HAP-1 (cell line): ENCODE measurements at places on chromosomes 1 and 21.

GRCh38 chr1:198101716-198102453 lies 54.9 kb upstream of the NEK7 start:
- no peak for DNase-seq

- no peak for DNase-seq
Observed at GRCh38 chr1:50497007-50497406, 73.8 kb upstream of the DMRTA2 start.

GRCh38 chr1:201742476-201742875 lies 86.5 kb upstream of the IPO9 start:
- DNase-seq = no peak

GRCh38 chr1:23868557-23869016 lies 497 bp upstream of the FUCA1 start:
- DNase-seq = no peak

GRCh38 chr1:156356875-156357534 lies 12.0 kb upstream of the RHBG start:
- peak; percentile 36 for DNase-seq

DNA sequence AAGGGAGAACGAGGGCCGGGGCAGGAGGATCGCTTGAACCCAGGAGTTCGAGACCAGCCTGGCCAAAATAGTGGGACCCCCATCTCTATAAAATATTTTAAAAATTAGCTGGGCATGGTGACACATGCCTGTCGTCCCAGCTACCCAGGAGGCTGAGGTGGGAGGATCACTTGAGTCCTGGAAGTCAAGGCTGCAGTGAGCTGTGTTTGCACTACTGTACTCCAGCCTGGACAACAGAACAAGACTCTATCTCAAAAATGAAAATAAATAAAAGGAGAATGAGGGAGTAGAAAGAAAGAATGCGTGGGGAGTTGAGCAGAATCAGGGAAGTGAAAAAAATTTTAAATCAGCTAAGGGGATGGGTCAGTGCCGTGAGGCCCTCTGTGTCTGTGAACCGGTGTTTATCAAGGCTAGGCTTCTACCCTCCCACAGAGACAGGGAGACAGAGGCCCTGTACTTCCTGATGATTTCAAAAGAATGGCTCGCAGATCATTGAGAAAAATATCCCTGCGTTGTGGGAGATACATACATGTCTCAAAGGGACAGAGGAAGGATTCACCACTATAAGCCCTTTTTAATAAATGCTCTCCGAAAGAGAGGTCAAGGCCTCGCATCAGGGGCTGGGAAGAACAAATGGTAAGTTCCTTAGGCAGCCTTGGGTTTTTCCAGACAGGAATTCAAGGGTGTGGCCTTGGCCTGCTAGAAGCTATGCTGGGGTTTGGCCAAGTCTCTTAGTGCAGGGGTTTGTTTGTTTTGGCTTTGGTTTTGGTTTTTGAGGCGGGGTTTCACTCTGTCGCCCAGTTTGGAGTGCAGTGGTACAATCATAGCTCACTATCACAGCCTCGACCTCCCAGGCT lies 20.7 kb downstream of the IL10RB start:
- peak; percentile 21 for DNase-seq

GRCh38 chr1:171220581-171221054 lies 27.7 kb upstream of the FMO1 start:
- no peak for DNase-seq

- no peak for DNase-seq
Observed at GRCh38 chr21:29185172-29185571, 54.7 kb downstream of the MAP3K7CL start.

DNA sequence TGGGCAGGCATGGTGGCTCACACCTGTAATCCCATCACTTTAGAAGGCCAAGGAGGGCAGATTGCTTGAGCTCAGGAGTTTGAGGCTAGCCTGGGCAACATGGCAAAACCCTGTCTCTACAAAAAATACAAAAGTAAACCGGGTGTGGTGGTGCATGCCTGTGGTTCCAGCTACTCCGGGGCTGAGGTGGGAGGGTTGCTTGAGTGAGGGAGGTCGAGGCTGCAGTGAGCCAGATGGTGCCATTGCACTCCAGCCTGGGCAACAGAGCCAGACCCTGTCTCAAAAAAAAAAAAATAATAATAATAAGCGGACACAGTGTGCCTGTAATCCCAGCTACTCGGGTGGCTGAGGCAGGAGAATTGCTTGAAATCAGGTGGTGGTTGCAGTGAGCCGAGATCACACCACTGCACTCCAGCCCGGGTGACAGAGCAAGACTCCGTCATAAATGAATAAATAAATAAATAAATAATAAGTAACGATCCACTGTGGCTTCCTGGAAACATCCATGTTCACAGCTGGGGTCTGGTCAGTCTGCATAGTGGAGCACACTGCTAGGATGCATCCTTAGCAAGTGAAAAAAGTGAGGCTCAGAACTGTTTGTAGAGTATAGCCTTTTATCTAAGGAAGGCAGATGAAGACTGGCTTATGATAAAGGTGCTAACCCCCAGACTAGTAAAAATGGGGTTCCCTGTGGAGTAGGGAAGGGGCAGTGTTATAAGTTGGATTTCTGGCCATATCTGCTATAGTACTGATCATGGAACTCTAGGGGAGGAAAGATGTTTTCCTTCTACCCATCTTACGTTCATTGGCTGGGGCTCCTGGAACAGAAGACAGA lies 15.7 kb downstream of the PKNOX1 start:
- no peak for DNase-seq

DNA sequence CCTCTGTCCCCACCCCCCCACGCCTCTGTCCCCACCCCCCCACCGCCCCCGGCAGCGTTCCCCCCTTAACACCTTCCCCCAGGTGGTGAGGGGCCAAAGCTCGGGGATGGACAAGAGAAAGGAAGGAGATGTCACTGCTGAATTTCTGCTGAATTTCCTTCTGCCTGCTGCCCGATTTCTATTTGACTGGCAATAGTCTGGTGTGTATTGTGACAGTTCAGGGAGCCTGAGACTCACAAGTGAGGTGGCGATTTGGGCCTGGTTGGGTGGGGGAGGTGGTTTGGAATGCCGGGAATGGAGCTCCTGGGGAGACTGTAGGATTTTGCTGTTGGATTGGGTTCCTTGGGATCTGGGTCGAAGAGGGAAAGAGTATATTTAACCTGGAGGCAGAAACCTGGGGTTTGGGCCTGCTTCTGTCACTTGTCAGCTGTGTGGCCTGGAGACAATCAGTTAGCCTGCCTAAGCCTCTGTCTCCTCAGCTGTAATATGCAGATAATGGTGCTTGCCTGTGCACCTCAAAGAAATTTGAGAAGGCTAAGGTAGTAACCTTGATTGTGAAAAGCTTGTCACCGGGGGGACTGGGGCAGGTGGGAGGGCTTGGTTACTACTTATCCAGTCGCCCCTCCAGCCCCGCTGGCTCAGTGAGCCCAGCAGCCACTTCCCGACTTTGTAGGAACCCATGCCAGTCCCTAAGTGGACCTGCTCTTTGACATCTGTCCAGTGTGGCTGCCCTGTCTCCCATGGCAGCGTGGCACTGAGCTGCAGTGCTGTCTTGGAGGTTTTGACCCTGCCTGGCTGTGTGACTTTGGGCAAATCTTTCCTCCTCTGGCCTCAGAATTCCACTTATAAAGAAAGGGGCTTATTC lies 7.7 kb upstream of the LMNA start:
- DNase-seq = no peak

GRCh38 chr1:246292571-246292970 lies 214.5 kb downstream of the SMYD3 start:
- DNase-seq = no peak

- no peak for DNase-seq
Observed at GRCh38 chr1:115170377-115170776, 81.1 kb upstream of the TSPAN2 start.

- no peak for DNase-seq
Observed at GRCh38 chr1:168293356-168293755, 12.7 kb downstream of the TBX19 start.

DNA sequence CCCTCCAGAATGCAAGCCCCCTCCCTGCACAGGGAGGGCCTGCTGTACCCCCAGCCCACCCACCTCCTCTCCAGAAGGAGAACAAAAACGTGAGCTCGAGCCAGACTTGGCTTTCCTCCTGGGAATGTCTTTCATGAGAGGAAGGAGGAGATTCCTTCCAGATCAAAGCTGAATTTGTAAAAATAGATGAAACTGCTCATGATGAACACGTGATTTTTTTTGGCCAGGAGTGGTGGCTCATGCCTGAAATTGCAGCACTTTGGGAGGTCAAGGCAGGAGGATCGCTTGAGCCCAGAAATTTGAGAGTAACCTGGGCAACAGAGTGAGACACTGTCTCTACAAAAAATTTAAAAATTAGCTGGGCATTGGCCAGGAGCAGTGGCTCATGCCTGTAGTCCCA lies 21.8 kb downstream of the GPR157 start:
- no peak for DNase-seq

DNA sequence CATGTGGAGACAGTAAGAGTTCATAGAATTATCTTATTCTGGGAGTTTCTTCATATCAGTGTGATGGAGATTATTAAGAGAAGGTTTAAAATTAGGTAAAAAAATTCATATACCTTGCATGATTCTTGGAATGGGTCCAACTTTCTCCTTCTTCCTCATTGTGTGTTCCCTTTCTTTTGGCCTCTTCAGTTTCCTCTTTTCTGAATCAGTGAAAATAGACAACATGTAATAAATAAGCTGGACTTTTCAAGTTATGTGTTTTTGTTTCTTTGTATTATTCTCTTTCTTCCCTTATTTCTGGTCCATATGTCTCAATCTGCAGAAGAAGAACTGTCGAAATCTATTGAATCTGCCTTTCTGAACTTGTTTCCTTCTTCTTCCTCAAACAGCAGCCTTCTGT lies 30.5 kb downstream of the C4BPA start:
- no peak for DNase-seq

- DNase-seq = peak; percentile 94
Observed at GRCh38 chr1:70168283-70168682, 37.1 kb downstream of the LRRC40 start.

GRCh38 chr1:159436469-159436868 lies 3.1 kb upstream of the OR10J1 start:
- DNase-seq = no peak

DNA sequence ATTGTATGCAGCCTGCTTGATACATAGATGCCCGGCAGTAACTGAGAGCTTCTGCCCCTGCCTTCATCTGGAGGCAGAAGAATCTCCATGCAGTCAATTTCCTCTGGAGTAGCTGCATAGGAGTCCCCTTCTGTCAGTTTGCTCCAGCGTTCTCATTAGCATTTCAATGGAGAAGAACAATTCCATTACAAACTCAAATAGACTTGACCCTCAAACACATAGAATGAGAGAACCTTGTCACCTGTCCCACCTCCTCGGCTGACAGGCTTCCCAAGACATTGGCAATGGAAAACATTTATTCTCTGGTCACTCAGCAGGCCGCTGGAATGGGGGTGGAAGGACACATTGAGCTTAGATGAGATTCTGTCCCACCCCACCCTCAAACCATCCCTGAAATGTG lies 45.6 kb upstream of the TMEM51 start:
- peak; percentile 58 for DNase-seq

- no peak for DNase-seq
Observed at GRCh38 chr1:89608984-89609725, 23.8 kb upstream of the LRRC8C start.

DNA sequence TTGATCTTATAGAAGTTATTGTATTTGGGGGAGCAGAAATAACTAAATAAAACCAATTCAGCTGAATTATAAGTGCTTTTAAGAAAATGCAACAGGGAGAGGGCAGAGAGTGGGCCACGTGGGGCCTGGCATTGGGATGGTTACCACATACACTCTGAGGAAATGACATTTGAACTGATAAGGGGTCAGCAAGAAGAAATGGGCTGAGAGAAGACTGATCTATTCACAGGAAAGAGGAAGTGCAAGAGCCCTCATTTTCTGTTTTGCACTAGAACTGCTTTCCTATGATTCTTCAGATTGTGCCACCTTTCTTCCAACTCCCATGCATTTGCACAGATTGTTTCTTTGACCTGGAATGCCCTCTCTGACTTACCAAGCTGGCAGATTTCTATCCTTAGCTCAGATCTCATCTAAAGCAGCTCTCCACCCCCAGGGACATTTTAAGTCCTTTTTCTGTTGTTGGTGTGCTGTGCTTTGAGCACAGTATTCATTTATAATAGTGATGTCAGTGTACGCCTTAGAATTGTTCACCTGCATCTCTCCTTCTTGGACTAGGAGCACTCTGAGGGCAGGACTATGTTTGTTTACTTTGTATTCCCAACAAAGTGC lies 115.9 kb downstream of the FGGY start:
- no peak for DNase-seq

DNA sequence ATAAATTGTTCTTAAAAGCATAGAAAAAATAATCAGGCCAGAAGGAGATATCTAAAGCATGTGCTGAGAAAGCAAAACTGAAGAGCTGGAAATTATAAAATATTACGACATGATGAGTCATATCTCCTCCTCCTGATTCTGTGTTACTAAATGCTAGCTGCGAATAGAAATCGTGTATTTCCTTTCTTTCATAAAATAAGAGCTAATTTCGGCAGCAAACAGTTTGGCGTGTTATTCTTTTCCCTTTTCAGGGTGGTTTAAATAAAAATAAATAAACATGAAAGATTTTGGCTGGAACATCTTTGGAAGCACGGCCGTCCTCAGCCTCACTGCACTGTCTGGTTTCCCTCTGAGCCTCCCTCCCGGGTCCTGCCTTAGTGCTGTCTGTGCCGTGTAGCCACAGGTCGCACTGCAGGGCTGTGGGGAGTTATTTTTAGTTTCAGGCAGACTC lies 56.0 kb downstream of the ADARB1 start:
- DNase-seq = no peak

- DNase-seq = no peak
Observed at GRCh38 chr1:32336963-32337675, 1.1 kb upstream of the MARCKSL1 start.

- no peak for DNase-seq
Observed at GRCh38 chr1:15618077-15618654, 908 bp downstream of the DDI2 start.
